Mucosa of gallbladder (tissue), 1 donor: ENCODE measurements at places on chromosomes 16 and 17. TPM values are rescaled to one million over a fixed set of nuclear protein-coding genes. Genes with fewer than 3 reads are reported as not detected.

Gene KATNB1
- total RNA-seq = 23.4 TPM

Gene TM4SF5
- 56.9 TPM for total RNA-seq

Gene ACD
- 25.4 TPM for total RNA-seq

DNA sequence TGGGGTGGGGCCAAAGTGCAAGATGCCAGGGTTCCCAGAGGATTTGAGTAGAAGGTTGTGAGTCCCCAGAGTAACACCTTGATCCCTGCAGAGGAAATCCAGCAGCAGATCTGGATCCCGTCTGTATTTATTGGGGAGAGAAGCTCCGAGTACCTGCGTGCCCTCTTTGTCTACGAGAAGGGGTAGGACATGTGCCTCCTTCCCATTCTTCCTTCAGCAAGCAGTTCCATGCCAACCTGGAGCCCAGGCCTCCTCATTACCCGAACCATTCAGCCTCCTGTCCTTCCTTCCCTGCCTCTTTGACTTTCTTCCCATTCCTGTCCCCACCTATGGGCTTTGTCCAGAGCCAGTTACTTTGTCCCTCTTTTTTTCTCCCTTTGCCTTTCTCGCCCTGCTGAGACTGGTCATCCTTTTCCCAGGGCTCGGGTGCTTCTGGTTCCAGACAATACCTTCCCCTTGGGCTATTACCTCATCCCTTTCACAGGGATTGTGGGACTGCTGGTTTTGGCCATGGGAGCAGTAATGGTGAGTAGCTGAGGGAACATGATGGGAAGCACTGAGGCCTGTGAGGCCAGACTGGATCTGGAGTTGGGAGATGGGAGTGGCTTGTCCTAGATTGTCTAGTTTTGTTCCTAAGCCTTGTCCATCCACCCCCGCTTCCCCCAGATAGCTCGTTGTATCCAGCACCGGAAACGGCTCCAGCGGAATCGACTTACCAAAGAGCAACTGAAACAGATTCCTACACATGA is 2.9 kb downstream of the RNF167 start:
- no peak for DNase-seq

DNA sequence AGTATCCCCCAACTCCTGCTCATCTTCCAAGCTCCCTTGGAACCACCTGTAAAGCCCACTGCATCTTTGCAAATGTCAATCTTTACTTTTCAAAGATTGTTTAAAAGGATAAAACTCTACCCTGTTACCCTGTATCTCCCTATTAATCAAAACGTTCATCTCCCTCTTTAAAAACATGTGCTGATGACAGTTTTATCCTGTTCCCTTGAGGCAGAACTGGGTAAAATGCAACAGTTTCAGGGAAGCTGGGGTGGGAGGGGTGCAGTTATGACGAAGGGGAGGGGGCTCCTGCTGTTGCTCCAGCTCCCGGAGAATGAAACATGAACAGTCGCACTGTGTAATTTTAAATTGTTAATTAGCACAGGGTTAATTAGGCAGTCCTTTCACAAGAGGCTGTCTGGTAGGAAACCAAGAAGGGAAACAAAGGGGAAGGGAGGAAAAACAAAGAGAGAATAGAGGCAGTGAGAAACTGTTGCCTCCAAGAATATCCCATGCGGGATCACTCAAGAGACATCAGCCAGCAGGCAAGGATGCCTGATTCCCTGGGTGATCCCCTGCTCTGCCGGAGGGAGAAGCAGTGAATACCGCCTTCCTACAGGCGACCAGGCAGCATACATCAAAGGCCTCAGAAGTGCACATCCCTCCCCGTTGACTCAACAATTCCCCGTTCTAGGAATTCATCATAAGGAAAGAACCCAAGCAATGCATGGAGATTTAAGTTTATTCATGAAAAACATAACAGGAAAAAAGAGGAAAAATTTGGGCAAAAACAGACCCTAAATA is 84.2 kb downstream of the ZFHX3 start:
- DNase-seq = no peak

DNA sequence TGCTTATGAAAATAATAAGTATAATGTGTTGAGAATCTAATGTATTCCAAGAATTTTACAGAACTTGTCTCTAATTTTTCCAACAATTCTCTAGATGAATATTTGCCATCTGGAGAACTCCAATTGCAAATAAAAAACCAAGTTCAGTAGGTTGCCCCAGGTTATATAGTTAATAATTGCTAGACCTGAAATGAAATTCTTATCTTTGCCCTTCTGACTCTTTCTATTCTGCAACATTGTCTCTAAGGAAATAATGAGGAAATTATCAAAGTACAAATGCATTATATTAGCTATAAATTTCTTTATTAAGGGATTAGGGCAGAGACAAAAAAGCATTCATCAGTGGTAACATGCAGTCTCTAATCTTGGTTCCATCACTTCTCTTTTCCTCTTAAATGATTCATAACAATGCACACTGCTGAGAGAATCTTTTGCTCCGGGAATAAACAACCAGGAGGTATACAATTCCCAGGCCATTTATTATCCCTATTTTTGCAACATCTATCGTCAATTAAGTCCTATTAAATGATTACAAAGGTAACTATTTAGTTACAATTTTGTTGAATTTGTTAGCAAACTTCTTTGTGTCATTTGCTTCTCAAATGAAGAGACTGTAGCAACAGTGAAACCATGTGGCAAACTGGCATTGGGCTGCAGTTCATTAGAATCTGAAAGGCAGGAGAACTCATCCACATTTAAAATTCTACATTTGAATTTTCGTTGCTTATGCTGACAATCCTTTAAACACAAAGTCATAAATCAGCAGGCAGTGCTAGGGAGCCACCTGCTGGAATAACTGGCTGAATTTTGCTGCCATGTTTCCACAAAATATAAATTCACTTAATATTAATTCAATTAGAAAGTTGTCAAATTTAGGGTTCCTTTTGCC is 349.6 kb downstream of the KIF2B start:
- peak; percentile 12 for DNase-seq

DNA sequence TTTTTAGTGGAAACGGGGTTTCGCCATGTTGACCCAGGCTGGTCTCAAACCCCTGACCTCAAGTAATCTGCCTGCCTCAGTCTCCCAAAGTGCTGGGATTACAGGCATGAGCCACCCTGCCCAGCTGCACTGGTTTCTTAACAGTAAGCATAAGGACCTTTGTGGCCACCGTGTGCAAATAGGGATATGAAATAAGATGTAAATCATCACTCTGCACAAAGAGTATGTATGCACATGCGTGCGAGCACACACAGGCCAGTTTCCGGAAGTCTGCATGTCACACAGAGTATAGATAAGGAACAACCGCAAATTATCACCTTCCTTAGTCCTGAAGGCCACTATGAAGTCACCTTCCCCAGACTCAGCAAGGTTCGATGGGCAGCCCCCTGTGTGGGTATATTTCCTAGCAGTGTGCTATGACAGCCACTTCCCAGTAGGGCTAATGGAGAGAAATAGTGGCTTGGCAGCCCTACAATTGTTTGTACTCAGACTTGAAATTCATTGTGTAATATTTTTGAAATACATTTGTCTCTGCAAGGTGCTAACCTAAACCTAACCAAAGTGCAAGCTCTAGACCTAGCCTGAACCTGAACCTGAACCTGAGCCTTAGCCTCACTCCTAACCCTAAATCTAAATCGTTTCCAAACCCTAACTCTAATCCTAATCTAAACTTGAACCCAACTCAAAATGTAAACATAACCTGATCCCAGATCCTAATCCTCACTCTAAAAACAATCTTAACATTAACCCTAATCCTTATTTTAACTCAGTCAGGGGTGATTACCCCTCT is 48.4 kb upstream of the SKAP1 start:
- DNase-seq = no peak

DNA sequence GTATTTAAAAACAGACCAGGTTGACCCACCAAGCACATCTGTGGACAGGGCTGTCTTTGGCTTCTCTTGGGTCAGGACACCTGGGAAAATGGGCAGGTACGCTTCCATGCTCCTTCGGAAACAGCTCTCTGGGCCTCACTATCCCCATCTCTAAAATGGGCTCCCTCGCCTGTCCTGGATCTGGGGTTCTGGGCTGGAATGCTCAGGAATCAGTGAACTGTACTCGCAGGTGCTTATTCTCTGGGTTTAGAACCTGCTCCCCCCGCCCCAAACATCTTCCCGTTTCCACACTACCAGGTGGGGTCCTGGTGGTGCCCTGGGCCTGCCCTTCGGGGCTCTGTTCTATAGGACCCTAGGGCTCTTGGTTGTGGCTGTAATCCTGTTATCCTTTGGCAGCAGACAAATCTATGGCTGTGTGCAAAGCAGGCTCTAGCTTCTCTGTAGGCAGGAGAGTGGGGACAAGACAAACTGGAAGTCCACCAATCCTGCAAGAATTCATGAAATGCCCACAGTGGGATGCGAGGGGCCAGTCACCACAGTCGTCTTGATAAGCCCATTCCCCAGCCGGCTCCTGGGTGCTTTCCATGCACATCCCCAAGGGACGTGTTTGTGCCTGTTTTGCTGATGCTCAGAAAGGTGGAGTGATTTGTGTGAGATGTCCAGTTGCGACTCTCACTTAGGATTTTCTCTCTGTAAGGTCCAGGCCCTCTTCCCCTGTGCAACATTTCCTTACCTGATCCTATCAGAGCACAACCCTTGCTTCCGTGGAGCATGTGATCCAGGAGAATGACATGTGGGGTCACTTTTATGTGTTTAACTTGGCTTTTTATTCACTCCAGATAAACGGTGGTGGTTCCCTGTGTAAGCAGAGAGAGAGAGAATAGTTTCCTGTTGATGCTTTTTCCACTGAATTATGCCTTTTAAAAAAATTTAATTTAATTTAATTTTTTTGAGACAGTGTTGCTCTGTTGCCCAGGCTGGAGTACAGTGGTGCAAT is 37.2 kb downstream of the HAPSTR1 start:
- DNase-seq = no peak

- DNase-seq = no peak
Measured at GRCh38 chr17:13478326-13478830, 123.4 kb downstream of the HS3ST3A1 start.

DNA sequence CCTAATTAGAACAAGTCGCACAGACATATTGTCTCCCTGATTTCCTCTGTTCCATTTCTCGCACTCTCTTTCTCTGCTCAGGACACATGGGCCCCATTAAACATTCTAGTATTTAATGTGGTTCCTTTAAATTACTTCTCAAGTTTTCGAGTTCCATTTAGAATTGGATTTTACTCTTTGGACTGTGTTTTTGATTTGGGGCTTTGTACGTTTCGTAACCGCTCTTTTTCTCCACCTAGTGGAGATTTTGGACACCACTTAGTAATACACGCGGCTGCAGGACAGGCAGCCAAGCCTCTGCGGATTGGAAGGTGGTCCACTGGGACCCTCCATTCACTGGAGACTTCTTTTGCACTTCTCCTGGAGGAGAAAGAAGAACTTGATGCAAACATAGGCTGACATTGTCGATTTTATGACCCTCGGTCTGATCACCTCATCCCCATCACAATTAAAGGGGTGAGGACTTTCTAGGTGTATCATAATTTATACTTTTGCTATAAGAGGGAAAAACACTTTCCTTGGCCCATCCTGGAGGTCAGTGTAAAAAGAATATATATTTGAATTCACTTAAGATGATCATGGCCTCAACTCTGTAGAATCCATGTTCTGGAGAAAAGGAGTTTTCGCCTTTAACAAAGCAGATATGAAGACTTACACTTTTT is 85.7 kb downstream of the NOG start:
- no peak for DNase-seq

GRCh38 chr17:7589204-7589868 is 558 bp downstream of the SOX15 start:
- DNase-seq = peak; percentile 84

DNA sequence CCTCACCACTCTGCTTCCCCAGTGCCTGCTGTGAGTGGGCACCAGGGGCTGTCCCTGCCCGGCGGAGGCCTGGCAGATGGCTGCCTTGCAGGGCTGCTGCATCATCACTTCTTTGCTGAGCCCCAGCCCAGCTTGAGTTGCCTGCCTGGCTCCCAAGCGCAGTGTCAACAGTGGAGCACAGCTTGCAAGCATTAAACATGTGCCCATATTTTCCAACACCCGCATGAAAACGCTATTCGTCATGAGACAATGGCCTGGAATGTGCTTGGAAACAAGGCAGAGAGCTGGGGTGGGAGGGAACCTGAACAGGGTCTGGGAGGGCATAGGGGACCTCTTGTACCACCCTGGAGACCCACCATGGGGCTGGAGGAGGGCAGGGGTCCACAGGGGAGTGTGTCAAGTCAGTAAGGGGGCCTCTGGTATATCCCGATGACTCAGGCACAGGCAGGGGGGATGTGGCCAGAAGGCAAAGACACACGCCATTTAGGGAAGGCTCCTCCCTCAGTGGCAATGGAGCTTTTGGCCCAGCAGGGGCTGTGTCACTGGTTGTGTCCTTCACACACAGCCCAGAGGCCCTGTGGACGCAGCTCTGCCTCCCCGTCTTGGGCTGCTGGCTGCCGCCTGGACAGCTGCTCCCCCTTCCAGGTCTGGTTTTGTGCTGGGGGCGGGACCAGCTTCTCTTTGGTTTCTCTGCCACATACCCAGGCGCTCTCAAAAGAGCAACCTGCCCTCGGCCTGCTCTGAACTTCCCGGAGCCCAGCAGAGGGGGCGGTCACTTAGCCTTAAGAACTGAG is 17.4 kb upstream of the MTSS2 start:
- peak; percentile 32 for DNase-seq

DNA sequence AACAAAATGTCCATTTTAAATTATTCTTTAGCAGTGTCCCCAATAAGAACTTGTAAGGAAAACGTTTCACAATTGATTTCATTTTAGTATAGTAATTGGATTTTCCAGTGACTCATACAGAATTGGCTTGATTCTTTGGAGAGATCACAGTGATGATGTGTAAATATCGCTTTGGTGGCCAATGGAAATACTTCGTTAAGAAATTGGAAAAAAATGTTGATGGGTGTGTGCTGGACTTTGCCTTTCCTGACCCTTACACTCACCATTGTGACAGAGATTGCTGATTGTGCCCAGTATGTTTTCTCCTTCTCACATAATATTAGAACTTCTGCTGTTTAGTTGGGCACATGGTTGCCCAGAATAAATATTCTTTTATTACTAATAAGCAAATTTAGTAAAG is 7.4 kb upstream of the EFCAB13 start:
- DNase-seq = peak; percentile 46

GRCh38 chr17:12078791-12079190 is 58.1 kb downstream of the MAP2K4 start:
- DNase-seq = no peak

GRCh38 chr17:64509179-64509578 is 2.4 kb downstream of the CEP95 start:
- no peak for DNase-seq
